ENCODE measurements at places on chromosomes 1 and 21.

DNA sequence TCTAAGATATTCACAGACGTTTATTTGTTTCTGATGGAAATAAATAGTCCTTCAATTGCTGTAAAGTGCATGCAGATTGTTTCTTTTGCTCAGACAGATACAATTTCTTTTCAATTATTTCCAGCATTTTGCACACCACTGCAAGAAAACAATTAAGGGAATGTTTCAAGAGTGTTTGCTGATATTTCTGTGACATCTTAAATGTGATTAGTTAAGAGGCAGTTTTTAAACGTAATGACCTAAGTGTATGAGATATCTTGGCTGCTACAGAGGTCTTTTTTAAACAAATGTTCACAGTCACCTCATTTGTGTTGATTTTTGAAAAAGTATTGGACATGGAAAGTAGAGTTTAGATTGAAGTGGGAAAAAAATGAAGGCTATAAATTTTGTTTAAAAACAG, 262.3 kb upstream of the BRINP3 start:
- no peak for DNase-seq

- no peak for DNase-seq
Observed at GRCh38 chr1:227059076-227059475, 119.0 kb downstream of the COQ8A start.

GRCh38 chr21:29382030-29382654, 83.4 kb downstream of the BACH1 start:
- DNase-seq, result no peak

DNA sequence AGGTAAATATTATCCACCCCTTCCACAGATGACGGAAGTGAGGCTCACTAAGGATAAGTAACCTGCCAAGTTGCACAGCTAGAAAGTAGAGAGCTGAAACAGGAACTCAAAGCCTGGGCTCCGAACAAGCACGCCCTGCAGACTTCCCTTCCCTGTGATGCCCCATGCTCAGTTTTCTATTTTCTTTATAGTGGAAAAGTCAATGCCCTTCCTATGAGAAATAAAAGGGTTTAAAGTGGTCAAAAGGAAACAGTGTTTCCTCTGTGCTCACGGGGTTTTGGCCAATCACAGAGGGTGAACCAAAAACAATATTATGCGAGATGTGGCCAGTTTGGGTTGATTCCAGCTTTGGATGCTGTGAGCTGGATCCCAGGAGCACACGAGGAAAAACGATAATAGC, 44.5 kb downstream of the DDR2 start:
- no peak for DNase-seq

DNA sequence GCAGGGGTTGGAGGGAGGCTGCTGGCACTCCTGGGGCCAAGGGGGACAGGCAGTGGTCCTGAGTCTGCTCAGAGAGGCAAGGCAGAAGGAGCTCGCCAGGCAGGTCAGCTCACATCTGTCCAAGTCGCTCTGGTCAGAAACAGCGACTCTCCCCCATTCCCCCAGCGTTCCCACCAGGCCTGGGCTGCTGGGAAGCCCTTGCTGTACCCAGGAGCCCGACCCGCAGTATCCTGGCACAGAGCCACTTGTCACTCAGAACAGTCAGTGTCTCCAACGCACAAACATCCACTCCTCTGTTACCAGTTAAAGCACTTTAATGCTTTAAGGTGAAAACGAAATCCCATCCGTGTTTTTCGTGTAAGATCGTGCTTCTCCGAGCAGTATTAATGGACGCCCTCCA, 16.6 kb upstream of the CCDC27 start:
- DNase-seq, result no peak

DNA sequence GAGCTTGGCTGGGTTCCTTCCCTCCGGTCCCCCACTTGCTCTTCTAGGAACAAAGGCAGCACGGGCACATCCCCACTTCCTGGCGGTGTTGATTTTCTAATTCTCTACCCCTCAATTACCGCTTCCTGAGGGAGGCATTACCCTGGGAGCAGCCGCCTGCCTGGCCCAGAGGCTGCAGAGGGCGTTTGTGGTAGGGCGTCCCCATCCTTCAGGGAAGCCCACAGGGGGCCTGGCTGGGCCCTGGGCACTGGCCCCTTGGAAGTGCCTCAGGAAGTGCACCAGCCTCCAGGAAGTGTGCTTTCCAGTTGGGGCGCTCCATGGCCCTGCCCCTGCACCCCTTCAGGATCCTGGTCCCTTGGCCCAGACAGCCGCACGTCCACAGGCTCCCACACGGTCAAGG, 42.1 kb upstream of the CASZ1 start:
- DNase-seq, result no peak

GRCh38 chr1:227323171-227323966, 5.1 kb upstream of the CDC42BPA start:
- no peak for DNase-seq
